ENCODE measurements at places on chromosomes 2 and 18. TPM values are rescaled to one million over a fixed set of nuclear protein-coding genes. Genes with fewer than 3 reads are reported as not detected.
A peak's percentile ranks its signal among the peaks of the same experiment; 100 is the strongest.

Gene MATN3
- total RNA-seq = not detected

Gene HJURP
- total RNA-seq = 45.6 TPM

Gene BCL11A
- 22.7 TPM for total RNA-seq

Gene TOGARAM2
- not detected for total RNA-seq

Gene DIS3L2
- total RNA-seq = 27.1 TPM

Gene OSBPL1A
- 0.27 TPM for total RNA-seq

Gene PPP1R1C
- not detected for total RNA-seq

Gene PNO1
- total RNA-seq = 21.8 TPM

Gene SLC5A7
- total RNA-seq = not detected

Gene PTPRN
- not detected for total RNA-seq

GRCh38 chr2:60351321-60351720 is 202.1 kb downstream of the BCL11A start:
- peaks cover 60% of the 10 kb centered on the region for H3K4me1 ChIP-seq
- no peak for DNase-seq
- peak overlapping the region; percentile 5 for H3K4me3 ChIP-seq
- peak overlapping the region; percentile 99 for H3K27ac ChIP-seq

GRCh38 chr2:196750977-196751631 is 48.4 kb downstream of the GTF3C3 start:
- no peak overlapping the region for H3K27ac ChIP-seq
- peak; percentile 30 for DNase-seq
- H3K4me1 ChIP-seq = no peaks in the 10 kb centered on the region
- H3K4me3 ChIP-seq = no peak overlapping the region
- H3K27me3 ChIP-seq = no peaks in the 10 kb centered on the region

DNA sequence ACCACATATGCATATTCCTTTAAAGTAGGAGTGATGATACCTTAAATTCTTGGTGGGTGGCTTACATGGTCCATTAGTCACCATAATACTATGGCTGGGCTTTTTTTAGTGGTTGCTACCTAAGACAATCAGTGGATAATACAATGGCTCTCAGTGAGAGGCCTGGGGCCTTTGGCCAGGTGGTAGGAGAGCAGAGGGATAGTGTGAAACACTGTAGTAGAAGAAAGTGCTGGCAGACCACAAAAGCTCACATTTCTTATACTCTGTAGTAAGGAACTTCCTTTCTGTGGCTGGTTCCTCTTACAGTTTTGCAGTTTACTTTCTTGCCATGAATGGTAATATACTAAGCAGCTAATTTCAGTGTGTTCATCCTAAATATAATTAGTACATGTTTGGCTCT is 583.5 kb downstream of the XIRP2 start:
- no peak overlapping the region for H3K27ac ChIP-seq
- no peaks in the 10 kb centered on the region for H3K27me3 ChIP-seq
- H3K4me3 ChIP-seq = no peak overlapping the region
- no peaks in the 10 kb centered on the region for H3K36me3 ChIP-seq
- H3K4me1 ChIP-seq = no peaks in the 10 kb centered on the region

GRCh38 chr2:1744446-1745170 is at the start of gene PXDN:
Gene PXDN (minus strand): TSS chr2:1744515. CDS start chr2:1744455, 60 bp downstream.
- no peak for DNase-seq
- H3K4me3 ChIP-seq = no peak within 1 kb of the TSS
- no peak within 1 kb of the TSS for H3K27ac ChIP-seq
- no peaks in the 10 kb centered on the region for H3K36me3 ChIP-seq
- H3K4me1 ChIP-seq = no peaks in the 10 kb centered on the region
- no peaks in the 10 kb centered on the region for H3K27me3 ChIP-seq

DNA sequence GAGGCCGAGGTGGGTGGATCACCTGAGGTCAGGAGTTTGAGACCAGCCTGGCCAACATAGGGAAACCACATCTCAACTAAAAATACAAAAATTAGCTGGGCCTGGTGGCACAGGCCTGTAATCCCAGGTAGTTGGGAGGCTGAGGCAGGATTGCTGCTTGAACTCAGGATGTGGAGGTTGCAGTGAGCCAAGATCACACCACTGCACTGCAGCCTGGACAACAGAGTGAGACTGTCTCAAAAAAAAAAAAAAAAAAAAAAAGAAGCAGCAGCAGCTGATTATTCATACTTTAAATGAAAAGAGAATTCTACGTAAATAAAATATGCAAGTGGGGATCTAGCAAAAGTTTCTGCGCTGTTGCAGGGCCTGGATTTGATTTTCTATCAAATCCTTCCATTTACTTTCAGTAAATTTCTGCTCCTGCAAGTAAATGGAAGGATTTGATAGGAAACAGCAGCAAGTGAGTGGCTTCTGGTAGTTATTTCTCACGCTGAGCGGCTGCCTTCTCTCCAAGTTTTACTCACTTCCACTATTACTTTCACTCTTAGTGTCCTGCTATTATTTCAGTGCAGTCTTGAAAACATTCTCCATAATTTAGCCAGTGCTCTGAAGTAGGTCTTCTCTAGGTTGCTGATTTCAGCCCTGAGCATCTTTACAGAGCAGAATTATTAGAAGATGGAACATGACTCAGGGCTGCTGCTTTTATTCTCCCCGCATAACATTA is 68.4 kb downstream of the SLC16A14 start:
- peak; percentile 70 for DNase-seq
- H3K4me3 ChIP-seq = peak overlapping the region; percentile 37
- H3K27me3 ChIP-seq = no peaks in the 10 kb centered on the region
- no peaks in the 10 kb centered on the region for H3K36me3 ChIP-seq
- H3K27ac ChIP-seq = peak overlapping the region; percentile 61

DNA sequence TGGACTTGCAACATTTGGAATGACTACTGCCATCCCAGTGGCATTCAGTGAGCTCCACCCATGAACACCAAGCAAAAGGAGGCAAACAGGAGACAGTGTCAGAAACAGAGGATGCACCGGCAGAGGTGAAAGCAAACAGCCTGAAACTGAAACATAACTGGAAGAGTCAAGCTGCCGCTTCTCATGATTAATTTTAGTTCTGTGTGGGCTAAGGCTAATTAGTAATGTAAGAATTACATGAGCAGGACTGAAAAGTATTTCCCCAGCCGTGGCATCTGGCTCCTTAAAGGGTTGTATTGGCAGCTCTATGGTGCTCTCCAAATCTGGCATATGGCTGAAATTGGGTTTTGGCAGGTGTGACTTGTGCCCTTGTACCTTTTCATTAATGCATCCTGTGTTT is 1108.1 kb downstream of the TSN start:
- H3K4me3 ChIP-seq = no peak overlapping the region
- no peak overlapping the region for H3K27ac ChIP-seq
- H3K36me3 ChIP-seq = no peaks in the 10 kb centered on the region
- no peaks in the 10 kb centered on the region for H3K27me3 ChIP-seq
- DNase-seq = peak; percentile 38

DNA sequence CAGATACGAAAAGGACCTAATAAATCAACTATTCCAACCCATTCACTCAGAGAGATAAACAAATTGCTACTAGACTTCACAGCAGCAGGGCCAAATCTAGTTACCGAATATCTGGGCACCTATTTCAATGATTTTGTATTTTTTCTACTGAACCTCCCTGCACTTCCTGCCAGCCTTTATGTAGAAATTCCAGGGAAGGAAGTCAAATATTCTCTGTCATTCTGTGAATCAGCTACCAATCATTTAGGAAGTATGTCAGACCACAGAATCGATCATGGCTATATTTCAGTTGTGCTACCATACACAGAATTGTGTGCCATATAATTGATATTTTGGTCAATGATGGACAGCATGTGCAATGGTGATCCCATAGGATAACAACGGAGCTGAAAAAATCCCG is 109.6 kb upstream of the SPOPL start:
- H3K27ac ChIP-seq = no peak overlapping the region
- H3K27me3 ChIP-seq = no peaks in the 10 kb centered on the region
- no peak overlapping the region for H3K4me3 ChIP-seq
- no peaks in the 10 kb centered on the region for H3K36me3 ChIP-seq
- no peaks in the 10 kb centered on the region for H3K4me1 ChIP-seq

DNA sequence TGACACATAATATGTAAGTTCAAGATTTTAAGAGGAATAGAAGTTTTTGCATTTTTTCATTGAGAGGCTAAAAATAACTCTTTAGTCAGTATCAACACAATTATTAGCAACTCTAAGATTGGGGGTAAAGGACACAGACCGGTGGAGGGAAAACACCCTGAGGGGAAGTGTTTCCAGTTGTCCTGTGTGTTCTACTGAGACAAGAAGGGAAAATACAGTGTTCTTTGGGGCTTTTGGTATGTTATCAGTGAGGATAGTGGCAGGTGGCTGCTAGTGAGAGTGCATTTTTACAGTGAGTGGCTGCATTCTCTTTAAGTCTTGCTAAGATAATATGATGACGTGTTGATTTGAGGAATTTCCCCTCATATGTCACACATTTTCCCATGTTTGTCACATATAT is 507.5 kb downstream of the PARD3B start:
- H3K36me3 ChIP-seq = no peaks in the 10 kb centered on the region
- no peak overlapping the region for H3K4me3 ChIP-seq
- no peak overlapping the region for H3K27ac ChIP-seq
- no peaks in the 10 kb centered on the region for H3K27me3 ChIP-seq

DNA sequence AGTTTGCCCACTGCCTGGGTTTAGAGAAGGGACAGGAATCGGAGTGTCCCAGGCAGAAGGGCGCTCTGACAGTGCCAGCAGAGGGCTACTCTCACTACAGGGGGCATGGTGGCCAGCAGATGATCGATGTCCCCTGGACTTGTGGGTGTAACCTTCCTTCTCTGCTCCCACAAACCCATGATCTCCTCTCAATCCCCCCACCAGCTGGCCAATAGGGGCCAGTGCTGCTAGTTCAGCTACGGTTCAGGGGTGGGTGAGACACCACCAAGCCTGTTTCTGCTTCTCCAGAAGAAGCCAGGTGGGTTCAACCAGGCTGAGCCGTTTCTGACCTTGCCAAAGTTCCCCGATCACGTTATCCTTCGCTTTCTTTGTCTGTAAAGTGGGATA is 1.3 kb downstream of the NPPC start:
- H3K4me3 ChIP-seq = no peak overlapping the region
- no peak overlapping the region for H3K27ac ChIP-seq
- DNase-seq = no peak
- H3K4me1 ChIP-seq = peaks cover 13% of the 10 kb centered on the region
- H3K27me3 ChIP-seq = peaks cover 6% of the 10 kb centered on the region
- no peaks in the 10 kb centered on the region for H3K36me3 ChIP-seq

DNA sequence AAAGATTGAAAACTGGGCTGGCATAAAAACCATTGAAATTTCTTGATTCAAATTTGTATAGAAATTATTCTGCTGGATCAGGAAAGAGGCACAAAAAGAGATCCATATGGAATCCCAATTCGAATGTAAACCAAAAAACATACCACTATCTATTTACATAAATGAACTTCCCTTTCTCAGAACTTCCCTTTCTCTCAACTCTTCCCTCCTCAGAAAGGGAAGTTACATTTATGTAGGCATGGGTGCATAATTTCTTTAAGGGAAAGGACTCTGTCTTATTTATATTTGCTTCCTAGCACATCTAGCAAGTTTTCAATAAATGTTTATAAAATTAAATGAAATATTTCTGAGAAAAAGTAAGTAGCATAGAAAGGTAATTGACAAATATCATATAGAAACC is 398.1 kb upstream of the ATP5MC3 start:
- no peak overlapping the region for H3K4me3 ChIP-seq
- H3K27ac ChIP-seq = no peak overlapping the region
- H3K36me3 ChIP-seq = no peaks in the 10 kb centered on the region
- no peaks in the 10 kb centered on the region for H3K27me3 ChIP-seq

GRCh38 chr2:154264024-154264423 is 392.3 kb downstream of the GALNT13 start:
- DNase-seq = no peak
- no peak overlapping the region for H3K4me3 ChIP-seq
- no peaks in the 10 kb centered on the region for H3K36me3 ChIP-seq
- H3K27ac ChIP-seq = no peak overlapping the region
- H3K4me1 ChIP-seq = no peaks in the 10 kb centered on the region

GRCh38 chr18:48004577-48004976 is 74.1 kb upstream of the SMAD2 start:
- H3K36me3 ChIP-seq = no peaks in the 10 kb centered on the region
- H3K27ac ChIP-seq = no peak overlapping the region
- no peak overlapping the region for H3K4me3 ChIP-seq
- DNase-seq = no peak

GRCh38 chr2:24793761-24794435 is 673 bp downstream of the CENPO start:
- no peaks in the 10 kb centered on the region for H3K27me3 ChIP-seq
- H3K36me3 ChIP-seq = no peaks in the 10 kb centered on the region
- H3K4me1 ChIP-seq = peaks cover 6% of the 10 kb centered on the region
- H3K27ac ChIP-seq = peak overlapping the region; percentile 98
- H3K4me3 ChIP-seq = peak overlapping the region; percentile 97

DNA sequence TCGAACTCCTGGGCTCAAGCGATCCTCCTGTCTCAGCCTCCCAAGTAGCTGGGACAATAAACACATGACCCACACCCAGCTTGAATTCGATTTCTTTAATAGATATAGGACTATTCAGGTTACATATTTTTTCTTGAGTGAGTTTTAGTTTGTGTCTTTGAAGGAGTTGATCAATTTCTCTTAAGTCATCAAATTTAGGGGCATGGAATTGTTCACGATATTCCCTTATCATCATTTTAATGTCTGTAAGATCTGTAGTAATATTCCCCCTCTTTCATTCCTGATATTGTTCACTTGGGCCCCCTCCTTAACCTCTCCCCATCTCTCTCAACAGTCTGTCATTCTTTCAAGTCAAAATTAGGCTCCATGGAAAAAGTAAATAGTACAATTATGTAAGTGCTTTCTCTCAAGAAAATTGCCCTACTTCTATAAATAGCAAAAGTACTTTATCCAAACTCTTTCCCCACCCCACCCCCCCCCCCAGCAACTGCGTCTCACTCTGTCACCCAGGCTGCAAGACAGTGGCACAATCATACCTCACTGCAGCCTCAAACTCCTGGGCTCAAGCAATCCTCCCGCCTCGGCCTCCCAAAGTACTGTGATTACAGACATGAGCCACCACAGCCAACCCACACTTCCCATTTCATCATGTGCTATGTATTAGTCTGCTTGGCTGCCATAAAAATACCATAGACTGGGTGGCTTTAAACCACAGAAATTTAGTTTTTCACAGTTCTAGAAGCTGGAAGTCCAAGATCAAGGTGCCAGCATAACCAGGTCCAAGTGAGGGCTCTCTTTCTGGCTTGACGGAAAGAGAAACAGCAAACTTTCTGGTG is 20.1 kb downstream of the WDR33 start:
- no peak for DNase-seq
- peaks cover 1% of the 10 kb centered on the region for H3K4me1 ChIP-seq
- no peak overlapping the region for H3K27ac ChIP-seq
- no peak overlapping the region for H3K4me3 ChIP-seq
- H3K36me3 ChIP-seq = peaks cover 3% of the 10 kb centered on the region
- H3K27me3 ChIP-seq = no peaks in the 10 kb centered on the region

DNA sequence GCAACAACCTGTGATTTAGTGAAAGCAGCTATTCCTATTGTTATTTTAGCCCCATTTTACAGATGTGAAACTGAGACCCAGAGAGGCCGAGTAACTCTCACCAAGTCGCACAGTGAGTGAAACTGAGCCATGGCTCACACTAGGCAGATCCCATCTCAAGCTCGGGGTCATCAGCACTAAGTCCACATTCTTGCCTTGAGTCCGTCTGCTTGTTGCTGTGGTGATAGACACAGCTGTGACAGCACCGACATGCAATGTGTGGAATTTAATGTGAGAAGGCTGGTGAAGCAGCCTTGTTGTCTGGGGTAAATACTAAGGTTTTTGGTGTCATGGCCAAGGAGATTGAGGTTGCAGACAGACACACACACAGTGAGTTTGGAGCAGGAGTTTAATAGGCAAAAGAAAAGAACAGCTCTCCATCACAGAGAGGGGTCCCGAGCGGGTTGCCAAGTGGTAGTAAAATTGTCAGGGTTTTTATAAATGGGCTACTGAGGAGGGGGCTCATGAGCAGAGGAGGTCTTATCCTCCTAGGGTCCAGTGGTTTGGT is 40.2 kb upstream of the GMCL1 start:
- no peaks in the 10 kb centered on the region for H3K27me3 ChIP-seq
- peaks cover 2% of the 10 kb centered on the region for H3K36me3 ChIP-seq
- H3K27ac ChIP-seq = peak overlapping the region; percentile 92
- peaks cover 32% of the 10 kb centered on the region for H3K4me1 ChIP-seq
- peak overlapping the region; percentile 54 for H3K4me3 ChIP-seq
- no peak for DNase-seq

Data from GM12878 (cell line).